CD4-positive, CD25-positive, alpha-beta regulatory T cell (primary cell): ENCODE measurements at places on chromosomes 3 and 15.

GRCh38 chr3:123371426-123371825 lies 77.5 kb downstream of the ADCY5 start:
- H3K27ac ChIP-seq: no peak overlapping the region
- no peaks in the 10 kb centered on the region for H3K36me3 ChIP-seq
- no peak for DNase-seq
- H3K4me1 ChIP-seq: no peaks in the 10 kb centered on the region
- no peaks in the 10 kb centered on the region for H3K27me3 ChIP-seq

DNA sequence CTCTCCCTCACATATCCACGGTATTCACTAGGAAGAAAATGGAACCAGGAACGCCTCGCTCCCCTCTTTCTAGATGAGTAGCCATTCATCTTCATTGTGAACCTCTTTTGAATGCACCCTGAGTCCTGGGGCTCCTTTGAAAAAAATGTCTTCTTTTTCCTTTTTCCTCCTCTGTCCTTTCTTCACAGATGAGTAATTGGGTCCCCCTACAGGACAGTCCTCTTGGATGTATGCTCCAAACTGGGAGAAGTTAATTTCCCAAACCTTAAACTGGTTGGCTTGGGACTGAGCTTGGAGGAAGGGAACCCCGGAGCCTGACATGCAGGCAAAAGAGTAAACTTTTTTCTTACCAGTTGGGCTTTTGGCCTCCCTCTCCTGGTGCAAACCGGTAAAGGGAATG lies 108.8 kb downstream of the DPH6 start:
- H3K27me3 ChIP-seq: no peaks in the 10 kb centered on the region
- no peak overlapping the region for H3K27ac ChIP-seq
- H3K4me3 ChIP-seq: no peak overlapping the region
- DNase-seq: no peak
- no peaks in the 10 kb centered on the region for H3K36me3 ChIP-seq
- no peaks in the 10 kb centered on the region for H3K4me1 ChIP-seq

- DNase-seq: no peak
- no peaks in the 10 kb centered on the region for H3K36me3 ChIP-seq
- peaks cover 27% of the 10 kb centered on the region for H3K4me1 ChIP-seq
- no peak overlapping the region for H3K27ac ChIP-seq
- H3K27me3 ChIP-seq: no peaks in the 10 kb centered on the region
Measured at GRCh38 chr15:55270291-55270690, 19.3 kb downstream of the RAB27A start.

DNA sequence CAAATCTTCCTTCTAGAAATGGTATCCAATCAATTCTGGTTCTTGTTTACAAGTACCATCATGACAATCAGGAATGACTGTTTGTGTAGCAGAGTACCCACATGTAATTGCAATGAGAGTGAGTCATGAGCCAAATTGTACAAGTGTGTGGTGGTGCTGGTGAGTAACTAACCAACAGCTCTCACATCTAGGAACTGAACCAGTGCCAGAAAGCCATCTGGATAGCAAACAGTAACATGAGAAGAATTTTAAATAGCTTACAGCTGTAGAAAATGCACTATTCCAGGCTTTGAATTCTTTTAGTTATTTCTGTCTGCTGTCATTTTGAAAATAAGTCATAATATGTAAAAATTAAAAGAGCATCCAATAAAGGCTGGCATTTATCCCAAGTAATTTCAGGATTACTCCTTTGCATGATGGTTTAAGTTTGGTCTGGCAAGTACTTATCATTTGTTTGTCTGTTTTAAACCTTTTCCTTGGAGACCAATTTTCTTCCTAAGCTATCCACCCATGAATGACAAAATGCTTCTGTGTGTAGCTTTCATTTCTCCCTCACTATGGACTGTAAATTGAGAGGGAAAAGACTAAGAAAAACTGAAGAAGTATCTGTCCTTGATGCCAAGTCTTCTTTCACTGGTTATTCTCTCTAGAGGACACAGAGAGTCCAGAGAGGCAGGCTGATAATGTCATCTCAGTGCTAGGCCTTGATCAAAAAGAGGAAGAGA lies 60.0 kb downstream of the PIK3CB start:
- no peaks in the 10 kb centered on the region for H3K27me3 ChIP-seq
- no peak overlapping the region for H3K27ac ChIP-seq
- no peaks in the 10 kb centered on the region for H3K36me3 ChIP-seq
- H3K4me3 ChIP-seq: no peak overlapping the region
- DNase-seq: no peak

DNA sequence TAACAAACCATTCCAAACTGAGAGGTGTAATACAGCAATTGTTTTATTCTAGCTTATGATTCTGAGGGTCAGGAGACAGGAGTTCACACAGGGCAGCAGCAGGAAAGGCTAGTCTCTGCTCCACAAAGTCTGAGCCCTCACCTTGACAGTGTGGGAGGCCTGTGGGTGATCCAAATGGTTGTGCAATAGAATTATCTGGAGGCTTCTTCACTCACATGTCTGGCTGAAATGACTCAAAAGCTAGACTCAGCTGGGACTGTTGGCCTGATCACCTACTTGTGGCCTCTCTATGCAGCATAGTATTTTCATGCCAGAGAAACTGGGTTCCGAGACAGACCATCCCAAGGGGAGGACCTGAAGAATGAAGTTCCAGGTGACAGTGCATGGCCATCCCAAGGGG lies 233.9 kb upstream of the UBE2E2 start:
- no peak overlapping the region for H3K4me3 ChIP-seq
- H3K36me3 ChIP-seq: no peaks in the 10 kb centered on the region
- H3K27ac ChIP-seq: no peak overlapping the region
- no peaks in the 10 kb centered on the region for H3K27me3 ChIP-seq

DNA sequence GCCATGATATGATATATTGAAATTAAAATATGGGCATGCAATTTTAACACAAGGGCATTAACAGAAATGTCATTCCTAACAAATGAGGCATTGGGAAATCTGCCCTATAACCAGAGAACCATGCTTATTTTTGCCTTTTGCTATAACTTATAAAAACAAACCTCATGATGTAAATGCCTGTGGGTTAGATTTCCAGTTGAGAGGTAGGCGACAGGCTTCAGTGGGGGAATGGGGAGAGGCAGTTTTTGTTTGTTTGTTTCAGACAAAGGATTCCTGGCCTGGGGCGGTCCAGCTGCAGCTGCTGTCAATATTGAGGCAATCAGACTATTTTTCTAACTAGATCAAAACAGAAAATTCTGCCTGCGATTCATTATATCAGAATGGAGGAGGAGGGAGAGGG lies 490.4 kb upstream of the CFAP20DC start:
- no peak for DNase-seq
- peaks cover 15% of the 10 kb centered on the region for H3K4me1 ChIP-seq
- no peak overlapping the region for H3K27ac ChIP-seq
- no peak overlapping the region for H3K4me3 ChIP-seq

DNA sequence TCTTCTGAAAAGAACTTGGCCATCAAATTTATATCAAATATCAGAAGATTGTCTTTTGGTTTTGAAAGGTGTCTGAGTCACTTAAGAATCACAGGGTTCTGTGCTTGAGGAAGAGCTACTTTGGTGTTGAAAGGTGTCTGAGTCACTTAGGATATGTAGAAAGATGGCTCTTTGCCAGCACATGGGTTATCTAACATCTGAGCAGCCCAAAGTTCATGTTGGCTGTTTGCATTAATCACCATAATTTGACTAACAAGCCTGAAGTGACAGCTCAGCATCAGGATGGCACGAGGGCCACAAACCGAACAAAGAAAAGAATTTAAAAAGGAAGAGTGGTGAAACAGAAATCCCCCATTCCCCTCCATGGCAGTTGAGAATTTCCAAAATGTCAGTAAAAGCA lies 190.5 kb upstream of the CMC1 start:
- no peaks in the 10 kb centered on the region for H3K36me3 ChIP-seq
- DNase-seq: peak; percentile 38
- H3K4me1 ChIP-seq: no peaks in the 10 kb centered on the region
- no peak overlapping the region for H3K27ac ChIP-seq
- H3K4me3 ChIP-seq: no peak overlapping the region
- H3K27me3 ChIP-seq: no peaks in the 10 kb centered on the region

- H3K27me3 ChIP-seq: no peaks in the 10 kb centered on the region
- H3K27ac ChIP-seq: no peak overlapping the region
- no peaks in the 10 kb centered on the region for H3K4me1 ChIP-seq
- no peaks in the 10 kb centered on the region for H3K36me3 ChIP-seq
- DNase-seq: no peak
Measured at GRCh38 chr15:26686547-26687187, 86.2 kb downstream of the GABRB3 start.

DNA sequence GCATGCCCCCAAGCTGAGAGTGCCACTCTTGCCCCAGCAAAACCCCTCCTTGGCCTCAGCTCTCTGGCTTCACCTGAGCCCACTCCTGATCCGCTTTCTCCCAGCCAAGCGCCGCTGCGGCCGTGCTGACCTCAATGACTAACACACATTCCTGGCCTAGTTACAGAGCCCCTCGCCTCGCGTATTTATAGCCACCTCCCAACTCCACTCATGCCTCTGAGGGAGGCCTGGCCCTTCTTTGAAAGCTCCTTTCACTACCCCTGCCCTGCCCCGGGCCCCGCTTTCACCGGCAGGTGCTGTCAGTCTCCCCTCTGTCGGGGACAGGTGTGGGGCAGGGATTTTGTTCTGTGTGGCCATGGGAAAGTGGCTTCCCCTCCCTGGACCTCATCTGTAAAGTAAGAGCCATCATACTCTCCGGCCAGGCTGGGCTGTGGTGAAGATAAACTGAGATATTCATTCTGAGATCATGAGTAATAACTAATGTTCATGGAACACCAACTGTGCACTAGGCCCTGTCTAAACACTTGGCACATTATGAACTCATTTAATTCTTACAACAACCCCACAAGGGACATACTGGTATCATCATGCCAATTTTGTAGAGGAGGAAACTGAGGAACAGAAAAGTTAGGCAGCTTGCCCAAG lies 13.2 kb upstream of the ATP2B2 start:
- DNase-seq: no peak
- H3K27ac ChIP-seq: no peak overlapping the region
- no peaks in the 10 kb centered on the region for H3K4me1 ChIP-seq
- peaks cover 3% of the 10 kb centered on the region for H3K27me3 ChIP-seq
- H3K36me3 ChIP-seq: no peaks in the 10 kb centered on the region
- no peak overlapping the region for H3K4me3 ChIP-seq
